ENCODE measurements at places on chromosomes 6 and 20. TPM values are rescaled to one million over a fixed set of nuclear protein-coding genes. Genes with fewer than 3 reads are reported as not detected.

GRCh38 chr6:165106261-165106660 is 203.1 kb downstream of the C6orf118 start:
- no peak for DNase-seq

DNA sequence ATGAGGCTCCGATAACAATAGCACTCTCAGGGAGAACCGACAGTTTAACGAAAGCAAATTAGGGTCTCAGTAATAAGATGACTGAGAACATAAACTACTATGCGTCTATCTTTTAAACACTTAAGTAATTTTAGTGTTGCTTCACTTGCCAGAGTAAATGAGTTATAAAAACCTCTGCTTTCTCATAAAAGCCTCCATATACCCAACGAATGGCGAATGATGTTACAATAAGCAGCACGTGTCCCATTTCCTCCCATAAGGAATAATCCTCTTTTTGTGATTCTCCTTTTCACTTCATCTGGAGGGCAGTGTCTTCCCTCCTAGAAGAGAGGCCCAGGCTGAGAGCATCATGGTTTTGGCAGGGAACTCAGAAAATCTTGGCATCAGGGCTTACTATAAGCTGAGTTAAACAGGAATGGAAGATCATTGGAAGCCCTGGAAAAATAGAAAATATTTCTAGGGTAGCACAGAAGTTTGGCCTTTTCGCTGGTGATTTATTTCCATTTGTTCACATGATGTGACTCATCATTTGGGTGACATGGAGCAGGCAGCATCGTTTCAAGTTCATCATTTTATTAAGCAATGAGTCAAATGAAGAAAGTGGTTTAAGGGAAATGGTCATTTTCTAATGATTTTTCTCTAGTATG is 255.4 kb downstream of the ATXN1 start:
- DNase-seq = no peak

DNA sequence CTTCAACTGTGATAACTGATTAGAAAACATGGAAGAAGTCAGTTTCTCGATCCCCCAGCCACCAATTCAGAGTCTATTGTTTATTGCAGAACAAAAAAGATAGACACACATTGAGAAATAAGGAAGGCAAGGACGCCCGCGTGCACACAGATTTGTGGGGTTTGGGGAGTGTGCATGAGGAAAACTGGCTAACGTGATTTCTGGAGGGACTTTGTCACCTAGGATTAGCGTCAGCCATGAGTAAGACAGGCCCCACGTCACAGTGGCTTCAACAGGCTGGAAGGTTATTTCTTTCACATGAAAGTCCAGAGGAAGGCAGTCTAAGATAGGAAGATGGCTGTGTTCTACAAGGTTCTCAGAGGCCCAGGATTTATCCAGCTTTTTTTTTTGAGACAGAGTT is 7.7 kb downstream of the ZNF341 start:
- DNase-seq = no peak

- DNase-seq = no peak
Observed at GRCh38 chr6:144712541-144712940, 427.4 kb downstream of the UTRN start.

C4A gene
- 131 TPM for total RNA-seq

SRSF12 gene
- 0.40 TPM for total RNA-seq

IPCEF1 gene
- total RNA-seq = 5.0 TPM

- DNase-seq = no peak
Observed at GRCh38 chr6:28004350-28005151, 47.5 kb downstream of the OR2B6 start.

Data from cardiac septum (tissue), 1 donor.